ENCODE measurements at places on chromosomes 12 and 14.

DNA sequence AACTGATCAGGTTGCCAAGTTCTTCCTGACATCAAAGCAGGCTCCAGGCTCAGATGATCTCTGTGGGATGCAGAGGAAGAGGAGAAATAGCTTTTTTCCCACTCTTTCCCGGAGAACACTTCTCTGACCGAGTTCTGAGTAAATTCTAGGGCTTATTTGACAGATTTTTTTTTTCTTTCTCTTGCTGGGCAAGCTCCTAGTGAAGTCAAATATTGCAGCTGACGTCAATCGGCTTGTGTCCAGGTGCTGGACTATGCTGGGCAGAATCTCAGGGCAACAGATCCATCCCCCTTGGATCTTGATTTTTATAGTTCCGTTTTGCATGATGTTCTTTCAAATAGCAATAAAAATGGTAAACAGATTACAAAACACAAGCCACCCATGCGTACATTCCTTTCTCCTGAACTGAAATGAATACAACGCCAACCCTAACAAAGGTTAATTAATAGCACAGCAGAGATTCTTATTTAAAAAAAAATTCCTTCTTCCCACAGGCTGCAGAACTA lies 182.2 kb downstream of the NOVA1 start:
- no peak for DNase-seq

- no peak for DNase-seq
These were observed 32.8 kb upstream of the TBX5 start for GRCh38 chr12:114438635-114439256.

GRCh38 chr12:120092551-120093335 lies 23.8 kb downstream of the RAB35 start:
- no peak for DNase-seq

- no peak for DNase-seq
These were observed 188.9 kb downstream of the TMX1 start for GRCh38 chr14:51428981-51429380.

GRCh38 chr12:89363084-89363483 lies 10.8 kb upstream of the DUSP6 start:
- DNase-seq, result no peak

DNA sequence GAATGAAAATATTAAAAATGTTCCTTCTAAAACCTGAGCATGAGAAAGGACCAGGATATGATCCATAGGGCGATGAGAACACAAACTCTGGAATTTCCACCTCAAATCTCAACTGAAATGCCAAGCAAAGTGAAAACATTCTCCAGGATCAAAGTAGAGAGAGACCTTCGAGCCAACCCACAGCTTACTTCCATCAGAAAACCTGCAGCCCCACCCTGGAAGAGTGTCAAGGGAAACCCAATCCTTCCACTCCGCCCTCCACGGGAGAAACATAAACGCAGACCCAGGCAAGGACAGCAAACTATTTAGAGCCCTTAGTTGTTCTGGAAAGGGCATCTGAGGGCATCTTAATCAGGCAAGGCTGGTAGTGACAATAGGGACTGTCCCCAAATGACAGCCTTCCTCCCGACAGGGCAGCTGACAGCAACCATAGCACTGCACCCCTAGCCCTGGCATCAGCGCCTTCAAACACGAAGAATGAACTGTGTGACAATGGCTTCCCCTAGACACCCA lies 21.8 kb downstream of the SLC15A4 start:
- peak; percentile 69 for DNase-seq
